ENCODE measurements at places on chromosomes 5 and 9. TPM values are rescaled to one million over a fixed set of nuclear protein-coding genes. Genes with fewer than 3 reads are reported as not detected.

GRCh38 chr9:136206602-136207275, 1.8 kb upstream of the LHX3 start:
- no peak for DNase-seq

DNA sequence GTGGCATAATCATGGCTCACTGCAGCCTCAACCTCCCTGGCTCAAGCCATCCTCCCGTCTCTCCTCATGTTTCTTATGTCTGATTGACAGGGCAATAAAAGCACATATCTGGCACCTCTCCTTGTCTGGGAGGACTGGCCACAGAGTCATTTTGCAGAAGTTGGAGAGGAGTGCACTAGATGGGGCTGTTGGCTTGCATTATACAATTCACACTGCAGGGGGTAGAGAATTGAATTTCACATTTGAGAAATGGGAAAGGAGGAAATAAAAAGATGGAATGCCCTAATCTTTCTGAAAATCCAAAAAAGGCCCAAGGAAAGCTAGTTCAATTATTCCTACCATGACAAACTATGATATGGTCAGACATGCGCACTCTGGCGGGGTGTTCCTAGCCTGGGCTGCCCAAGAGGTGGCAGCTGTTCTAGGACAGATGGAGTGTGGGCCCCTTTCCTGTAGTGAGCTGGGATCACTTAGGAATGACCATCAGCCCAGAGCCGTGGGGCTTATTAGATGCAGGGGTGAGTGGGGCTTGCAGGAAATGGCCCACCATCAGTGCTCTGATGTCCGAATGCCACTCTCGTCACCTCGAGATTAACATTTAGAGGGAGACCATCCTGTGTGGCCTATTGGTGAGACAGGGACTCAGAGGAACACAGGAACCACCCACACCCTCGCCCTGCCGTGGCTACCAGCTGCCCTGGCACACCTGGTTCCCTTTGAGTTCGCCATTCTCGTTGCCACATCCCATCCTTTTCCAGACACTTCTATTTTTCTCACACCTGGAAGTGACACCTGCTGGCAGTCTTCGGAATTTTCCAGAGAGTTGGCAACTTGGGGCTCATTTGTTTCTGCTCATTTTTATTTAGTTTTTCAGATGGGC, 21.8 kb upstream of the ANKRD18A start:
- DNase-seq, result peak; percentile 18

GRCh38 chr5:93800988-93801811, 59.8 kb upstream of the POU5F2 start:
- peak; percentile 34 for DNase-seq

GRCh38 chr5:56460681-56461191, 227.6 kb upstream of the ANKRD55 start:
- DNase-seq, result no peak

DNA sequence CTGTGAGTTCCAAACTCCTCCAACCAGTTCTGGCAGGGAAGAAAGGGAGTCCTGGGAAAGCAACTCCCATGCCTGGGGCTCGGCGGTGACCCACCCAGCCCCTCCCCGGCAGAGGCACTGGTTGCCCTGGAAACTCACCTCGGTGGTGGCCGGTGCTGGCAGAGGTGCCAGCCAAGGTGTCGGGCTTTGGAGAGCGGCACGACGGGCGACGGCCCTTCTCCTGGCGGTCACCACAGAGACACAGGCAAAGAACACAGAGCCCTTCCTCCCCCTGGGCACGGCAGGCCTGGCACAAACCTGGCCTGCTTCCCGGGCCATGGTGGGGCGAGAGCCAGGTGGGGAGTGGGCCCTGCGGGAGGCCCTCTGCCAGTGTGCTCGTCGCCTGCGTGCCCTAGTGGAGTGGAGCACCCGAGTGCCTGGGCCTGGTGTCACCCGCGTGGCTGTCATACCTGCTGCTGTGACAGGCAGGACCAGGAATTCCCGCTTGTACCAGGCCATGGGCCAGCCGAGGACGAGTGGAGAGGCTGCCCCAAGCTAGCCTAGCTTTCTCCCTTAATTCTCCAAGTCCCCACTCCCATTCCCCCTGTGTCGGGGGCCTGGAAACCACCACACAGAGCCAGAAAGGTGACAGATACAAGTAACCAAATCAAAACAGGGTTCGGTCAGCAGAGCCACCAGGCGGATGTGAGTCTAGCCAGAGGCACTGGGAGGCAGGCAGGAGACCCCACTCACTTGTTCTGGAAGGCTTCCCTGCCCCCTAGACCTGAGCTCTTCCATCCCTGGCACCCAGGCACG, 8.2 kb upstream of the RALGDS start:
- DNase-seq, result no peak

- DNase-seq, result no peak
These were observed 22.0 kb downstream of the EXOC3 start for GRCh38 chr5:464843-465590.

GRCh38 chr5:57780961-57781325, 298.3 kb upstream of the ACTBL2 start:
- no peak for DNase-seq

DNA sequence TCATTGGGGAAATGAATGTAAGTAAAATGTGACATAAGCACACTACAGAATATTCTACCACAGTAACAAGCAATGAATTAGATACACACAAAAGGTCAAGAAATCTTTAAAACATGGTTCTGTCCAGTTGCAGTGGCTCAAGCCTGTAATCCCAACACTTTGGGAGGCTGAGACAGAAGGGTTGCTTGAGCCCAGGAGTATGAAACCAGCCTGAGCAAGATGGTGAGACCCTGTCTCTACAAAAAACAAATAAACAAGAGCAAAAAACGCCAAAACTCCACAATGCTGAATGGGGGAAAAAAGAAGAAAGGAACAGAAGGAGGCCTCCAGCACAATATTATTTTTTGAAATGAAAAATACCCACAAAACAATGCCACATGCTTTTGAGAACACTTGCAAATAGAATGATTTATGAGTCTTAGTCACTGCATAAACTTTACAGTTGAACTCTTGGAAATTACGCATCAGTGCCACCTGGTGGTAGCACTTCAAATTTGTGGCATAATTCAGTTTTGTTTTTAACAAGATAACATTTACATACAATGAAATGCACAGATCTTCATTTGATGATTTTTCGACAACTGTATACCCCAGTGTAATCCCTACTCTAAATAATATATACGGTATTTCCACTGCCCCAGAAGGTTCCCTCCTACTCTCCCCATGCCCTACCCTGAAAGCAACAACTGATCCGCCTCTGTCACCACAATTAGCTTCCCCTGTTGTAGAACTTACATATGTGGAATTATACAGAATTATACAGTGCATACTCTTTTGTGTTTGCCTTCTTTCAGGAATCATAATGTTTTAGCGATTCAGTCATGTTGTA, 14.4 kb upstream of the SPINK4 start:
- DNase-seq, result peak; percentile 89

- no peak for DNase-seq
These were observed 611.5 kb downstream of the ZNF608 start for GRCh38 chr5:124134941-124135340.

GRCh38 chr5:61319388-61320146, 12.5 kb upstream of the ZSWIM6 start:
- no peak for DNase-seq

GRCh38 chr5:132817011-132817410, 3.9 kb downstream of the SOWAHA start:
- DNase-seq, result no peak

DNA sequence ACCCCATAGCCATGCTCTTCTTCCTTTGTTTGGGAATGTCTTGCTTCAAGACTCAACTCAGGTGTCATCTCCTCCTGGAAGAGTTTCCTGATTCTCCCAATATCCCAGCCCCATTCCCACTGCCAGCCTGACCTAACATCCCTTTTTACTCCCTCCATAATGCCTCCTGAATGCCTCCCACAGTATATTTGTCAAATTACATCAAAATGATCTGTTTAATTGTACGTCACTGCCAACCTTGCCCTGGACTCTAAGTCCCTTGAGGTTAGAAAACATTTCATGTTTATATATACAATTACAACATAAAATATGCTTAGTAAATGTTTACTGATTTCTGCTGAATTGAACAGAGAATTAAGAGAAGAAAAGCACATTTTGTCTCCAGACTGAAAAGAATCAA, 301.6 kb upstream of the PDE4D start:
- no peak for DNase-seq

DNA sequence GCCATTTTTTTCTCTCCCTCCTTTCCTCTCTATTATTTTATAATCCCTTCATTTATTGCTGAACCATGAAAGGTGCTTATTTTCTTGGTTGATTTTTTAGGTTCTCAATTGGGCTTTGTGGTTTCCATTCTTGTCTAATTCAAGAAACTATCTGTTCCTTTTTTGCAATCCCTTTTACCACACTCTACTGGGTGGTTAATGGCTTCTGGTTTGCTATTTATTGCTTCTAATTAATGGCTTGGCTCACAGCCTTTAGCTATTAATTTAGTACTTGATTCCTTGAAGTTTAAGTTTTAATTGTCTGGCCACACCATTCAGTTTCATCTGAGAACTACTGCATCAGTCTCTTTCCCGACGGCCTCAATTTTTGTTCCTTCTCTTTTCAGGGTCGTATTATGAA, 5.6 kb downstream of the FRRS1L start:
- no peak for DNase-seq

GRCh38 chr5:5475975-5476374, 53.5 kb downstream of the ICE1 start:
- DNase-seq, result no peak

DNA sequence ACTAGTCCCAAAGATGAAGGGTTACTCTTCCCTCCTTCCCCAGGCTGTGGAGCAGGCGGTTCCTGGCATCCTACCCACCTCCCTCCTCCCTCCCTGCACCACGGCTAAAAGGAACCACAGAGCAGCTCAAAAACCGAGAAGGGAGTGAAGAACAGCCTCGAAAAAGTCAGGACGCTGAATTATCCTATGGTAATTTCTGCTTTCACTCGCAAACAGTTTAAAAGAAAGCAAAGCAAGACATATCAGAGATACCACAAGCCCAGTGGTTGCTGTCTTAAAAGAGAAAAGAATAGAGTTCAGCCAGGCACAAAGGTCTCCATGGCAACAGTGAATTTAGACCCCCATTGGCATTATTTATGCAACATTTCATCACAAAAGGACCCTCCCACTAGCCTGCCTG, 315.4 kb downstream of the CTNND2 start:
- DNase-seq, result no peak

The STK32A gene
- not detected for total RNA-seq

The DMRT3 gene
- not detected for total RNA-seq

Measured in activated naive CD4-positive, alpha-beta T cell treated with anti-CD3 and anti-CD28 coated beads for 36 hours (primary cell).